ENCODE measurements at places on chromosomes 1 and 21.

GRCh38 chr1:119160866-119161265 is 20.4 kb upstream of the WARS2 start:
- no peak for DNase-seq

GRCh38 chr1:155091071-155092051 is 12.7 kb downstream of the EFNA3 start:
- DNase-seq: peak; percentile 89

GRCh38 chr1:169047074-169047473 is 59.4 kb upstream of the ATP1B1 start:
- no peak for DNase-seq

DNA sequence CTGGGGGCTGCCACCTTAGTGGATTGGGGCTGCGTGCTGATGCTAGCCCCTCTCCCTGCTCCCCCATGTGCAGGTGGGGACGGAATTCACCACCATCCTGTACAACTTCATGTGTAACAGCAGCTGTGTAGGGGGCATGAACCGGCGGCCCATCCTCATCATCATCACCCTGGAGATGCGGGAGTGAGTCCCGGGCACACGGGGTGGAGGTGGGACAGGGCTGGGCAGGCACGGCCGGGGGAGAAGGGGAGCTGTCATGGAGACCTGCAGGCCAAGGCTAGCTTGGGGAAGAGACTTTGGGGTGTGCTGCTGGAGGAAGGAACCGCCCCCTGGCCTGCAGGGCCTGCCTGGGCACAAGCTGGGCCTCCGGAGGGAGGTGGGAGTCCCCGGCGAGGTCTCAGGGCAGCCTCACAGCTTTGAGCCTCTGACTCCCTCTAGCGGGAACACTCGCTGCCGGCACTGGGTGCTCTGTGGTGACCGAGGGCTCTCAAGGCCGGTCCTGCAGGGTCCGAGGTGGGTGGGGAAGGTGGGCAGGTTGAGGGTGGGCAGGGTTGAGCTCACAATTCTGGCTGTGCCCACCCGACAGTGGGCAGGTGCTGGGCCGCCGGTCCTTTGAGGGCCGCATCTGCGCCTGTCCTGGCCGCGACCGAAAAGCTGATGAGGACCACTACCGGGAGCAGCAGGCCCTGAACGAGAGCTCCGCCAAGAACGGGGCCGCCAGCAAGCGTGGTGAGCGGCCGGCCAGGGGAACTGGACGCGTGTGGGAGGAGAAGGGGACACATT is 25.0 kb upstream of the CCDC27 start:
- peak; percentile 22 for DNase-seq

GRCh38 chr1:96887501-96887900 is 165.9 kb downstream of the PTBP2 start:
- no peak for DNase-seq

- no peak for DNase-seq
Observed at GRCh38 chr1:230065571-230065970, 1.5 kb upstream of the GALNT2 start.

DNA sequence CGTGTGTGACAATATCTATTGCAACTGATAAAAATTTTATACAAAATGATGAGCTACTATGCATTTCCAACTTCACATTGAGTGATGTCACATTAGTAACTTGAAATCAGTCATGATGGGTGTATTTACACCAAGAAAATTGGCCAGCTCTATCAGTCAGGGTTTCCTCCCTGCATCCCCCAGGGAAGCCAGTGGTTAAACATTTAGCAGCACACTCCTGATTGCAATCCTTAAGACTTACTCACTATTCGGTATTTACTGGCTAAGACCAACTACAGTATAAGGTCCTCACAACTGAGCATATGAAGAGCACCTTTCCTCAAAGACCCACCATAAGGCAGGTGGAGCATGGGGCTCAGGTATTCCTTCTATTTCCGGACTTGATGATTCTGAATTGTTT is 41.3 kb upstream of the PTGFRN start:
- DNase-seq: no peak

DNA sequence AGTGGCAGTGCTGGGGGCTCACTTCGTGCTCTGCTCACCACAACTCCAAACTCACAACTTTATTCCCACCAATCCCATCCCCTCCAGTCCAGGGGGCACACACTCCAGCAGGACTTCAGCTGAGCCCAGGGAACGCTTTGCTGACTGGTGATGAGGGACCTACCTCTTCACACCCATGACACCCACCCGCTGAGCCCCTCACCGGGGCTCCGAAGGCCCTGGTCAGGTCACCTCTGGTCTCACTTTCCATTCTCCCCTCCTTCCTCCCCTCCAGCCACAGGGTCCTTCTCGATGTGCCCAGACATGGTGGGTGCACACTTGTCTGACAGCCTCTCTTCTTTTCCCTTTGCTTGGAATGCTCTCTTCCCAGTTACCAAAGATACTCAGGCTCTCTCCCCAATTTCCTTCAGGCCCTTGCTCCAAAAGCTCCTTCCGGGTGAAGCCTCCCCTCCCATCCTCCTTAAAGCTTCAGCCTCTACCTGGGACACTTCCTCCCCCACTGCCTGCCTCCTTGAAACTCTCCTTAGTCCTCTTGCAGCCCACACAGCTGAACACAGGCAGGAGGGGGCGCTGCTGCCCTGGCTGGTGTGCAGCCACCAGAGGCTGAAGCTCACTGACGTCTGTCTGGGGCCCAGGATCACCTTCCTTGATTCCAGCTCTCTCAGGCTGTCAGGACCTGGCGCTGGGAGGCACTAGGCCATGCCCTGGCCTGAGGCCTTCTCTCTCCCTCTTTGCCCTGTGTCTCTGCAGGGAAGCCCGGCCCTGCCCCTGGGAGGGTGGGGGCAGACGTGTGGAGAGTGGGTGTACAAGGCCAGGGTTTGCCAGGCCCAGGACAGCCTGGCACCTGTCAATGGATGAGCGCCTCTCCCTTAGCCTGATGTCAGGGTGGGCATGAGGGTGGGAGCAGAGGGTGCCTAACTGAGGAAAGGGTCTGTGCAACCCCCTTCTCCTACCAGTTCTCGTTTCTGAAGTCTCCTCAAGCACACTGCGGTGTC is 1.6 kb downstream of the KCNE1 start:
- peak; percentile 61 for DNase-seq

DNA sequence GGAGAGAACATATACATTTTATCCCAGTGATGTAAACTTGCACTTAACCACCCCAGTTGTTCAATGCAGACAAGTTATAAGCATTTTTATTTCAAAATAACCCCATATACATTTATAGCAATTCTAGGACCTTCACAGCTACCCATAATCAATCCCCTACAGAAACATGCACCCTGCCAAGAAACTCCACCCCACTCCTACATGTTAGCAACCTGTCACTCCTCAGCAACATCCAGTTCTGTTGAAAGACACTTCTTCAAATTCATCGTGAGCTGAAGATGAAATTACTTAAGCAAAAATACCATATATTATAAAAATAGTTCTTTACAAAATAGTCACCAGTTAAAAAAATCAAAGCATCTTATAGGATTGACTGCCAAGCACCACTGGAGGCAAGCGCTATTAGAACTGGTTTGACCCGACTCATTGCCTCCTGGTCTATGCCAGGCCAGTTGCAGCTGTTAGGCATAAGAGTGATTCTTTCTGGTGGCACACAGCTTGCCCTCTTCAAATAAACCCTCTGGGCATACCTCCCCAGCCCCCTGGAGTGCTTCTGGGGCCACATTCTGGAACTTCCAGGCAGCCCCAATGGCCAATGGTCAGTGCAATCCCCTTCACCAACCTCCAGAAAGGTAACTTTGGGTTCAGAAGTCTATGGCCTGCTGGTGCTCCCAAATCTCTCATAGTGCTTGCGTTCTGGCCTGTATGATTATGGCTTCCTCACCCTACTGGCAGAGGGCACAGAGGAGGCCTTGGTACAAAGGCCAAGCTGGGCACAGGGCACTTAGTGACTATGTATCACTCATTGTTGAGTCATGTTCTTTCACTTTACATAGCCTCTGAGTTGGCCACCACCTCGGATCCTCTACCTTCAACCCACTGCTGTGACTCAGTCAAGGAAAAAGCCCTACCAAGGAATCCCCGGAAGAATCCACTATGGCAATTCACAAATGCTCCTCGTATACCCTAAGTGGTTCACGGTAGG is 72.2 kb upstream of the RALGPS2 start:
- DNase-seq: no peak

GRCh38 chr1:66154394-66154793 is 361.7 kb downstream of the PDE4B start:
- DNase-seq: no peak

GRCh38 chr1:152725261-152725660 is 17.3 kb downstream of the LCE4A start:
- DNase-seq: no peak

DNA sequence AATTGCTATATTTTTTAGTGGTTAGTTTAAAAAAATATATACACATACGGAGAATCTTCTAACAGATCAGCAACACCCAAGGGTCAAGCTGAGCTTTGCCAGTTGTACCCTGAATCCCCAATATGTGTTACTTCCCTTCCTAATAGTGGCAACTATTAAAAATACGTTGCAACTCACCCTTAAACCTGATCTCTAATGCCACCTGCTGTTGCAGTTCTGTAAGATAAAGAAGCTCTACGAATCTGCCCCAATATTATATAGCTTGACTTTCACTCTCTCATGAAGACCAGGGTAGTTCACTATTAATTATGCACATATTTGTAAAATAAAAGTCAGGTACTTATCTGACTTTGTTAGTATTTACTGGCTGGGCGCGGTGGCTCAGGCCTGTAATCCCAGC is 58.4 kb downstream of the ASH1L start:
- DNase-seq: no peak

GRCh38 chr1:107940017-107940577 is 24.9 kb downstream of the VAV3 start:
- DNase-seq: no peak

DNA sequence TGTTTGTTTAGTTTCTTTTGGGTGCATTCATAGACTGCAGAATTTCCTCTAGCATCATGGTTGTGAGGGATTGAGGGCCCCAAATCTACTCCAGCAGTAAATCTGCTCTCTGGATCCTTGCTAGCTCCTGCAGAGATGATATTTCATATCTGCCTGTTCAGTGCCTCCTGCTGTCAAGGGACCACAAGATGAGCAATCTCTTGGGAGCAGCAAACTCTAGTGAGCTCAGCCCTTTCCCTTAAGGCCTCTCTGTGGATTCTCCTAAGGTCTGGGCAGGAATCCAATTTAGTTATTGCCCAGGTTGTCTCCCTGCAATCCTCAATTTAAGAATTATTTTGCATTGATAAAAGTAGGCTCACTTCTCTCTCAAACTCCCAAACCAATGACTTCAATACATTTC is 76.9 kb downstream of the RGS18 start:
- no peak for DNase-seq

- peak; percentile 1 for DNase-seq
Observed at GRCh38 chr1:68542586-68542985, 45.7 kb upstream of the DEPDC1 start.

DNA sequence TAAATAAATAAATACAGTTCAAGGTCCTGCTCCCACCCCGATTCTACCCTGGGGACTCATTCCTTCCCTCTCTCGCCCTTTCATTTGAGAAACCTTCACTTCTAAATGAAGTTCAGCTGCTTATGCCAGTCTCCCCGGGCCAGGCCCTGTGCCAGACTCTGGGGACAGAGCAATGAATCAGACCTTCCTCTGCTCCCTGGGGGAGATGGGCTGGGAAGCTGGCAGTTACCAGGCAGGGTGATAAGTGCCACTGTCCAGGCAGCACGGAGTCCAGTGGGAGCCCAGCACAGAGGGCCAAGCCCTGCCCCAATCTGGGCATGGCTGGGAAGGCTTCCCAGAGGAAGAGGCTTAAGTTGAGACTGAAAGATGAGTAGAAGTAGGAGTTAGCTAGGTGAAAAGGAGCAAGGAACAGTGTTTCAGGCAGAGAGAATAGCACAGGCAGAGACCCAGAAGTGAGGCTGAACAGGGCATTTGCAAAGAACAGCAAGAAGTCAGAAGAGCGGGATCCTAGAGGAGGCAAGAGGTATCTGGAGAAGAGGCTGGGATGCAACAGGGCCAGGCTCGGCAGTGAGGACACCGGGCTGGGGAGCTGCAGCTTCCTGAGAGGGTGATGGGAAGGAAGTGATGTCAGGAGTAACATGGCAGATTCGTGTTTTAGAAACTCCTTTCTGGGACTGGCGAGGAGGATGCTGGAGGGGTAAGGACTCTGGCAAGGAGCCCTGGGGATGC is 13.5 kb downstream of the KCNQ4 start:
- DNase-seq: no peak

- no peak for DNase-seq
Observed at GRCh38 chr1:17258758-17259130, 9.8 kb downstream of the PADI3 start.

- DNase-seq: no peak
Observed at GRCh38 chr1:38424677-38425076, 378.1 kb upstream of the POU3F1 start.

- peak; percentile 29 for DNase-seq
Observed at GRCh38 chr1:43358121-43358745, 548 bp upstream of the CDC20 start.

DNA sequence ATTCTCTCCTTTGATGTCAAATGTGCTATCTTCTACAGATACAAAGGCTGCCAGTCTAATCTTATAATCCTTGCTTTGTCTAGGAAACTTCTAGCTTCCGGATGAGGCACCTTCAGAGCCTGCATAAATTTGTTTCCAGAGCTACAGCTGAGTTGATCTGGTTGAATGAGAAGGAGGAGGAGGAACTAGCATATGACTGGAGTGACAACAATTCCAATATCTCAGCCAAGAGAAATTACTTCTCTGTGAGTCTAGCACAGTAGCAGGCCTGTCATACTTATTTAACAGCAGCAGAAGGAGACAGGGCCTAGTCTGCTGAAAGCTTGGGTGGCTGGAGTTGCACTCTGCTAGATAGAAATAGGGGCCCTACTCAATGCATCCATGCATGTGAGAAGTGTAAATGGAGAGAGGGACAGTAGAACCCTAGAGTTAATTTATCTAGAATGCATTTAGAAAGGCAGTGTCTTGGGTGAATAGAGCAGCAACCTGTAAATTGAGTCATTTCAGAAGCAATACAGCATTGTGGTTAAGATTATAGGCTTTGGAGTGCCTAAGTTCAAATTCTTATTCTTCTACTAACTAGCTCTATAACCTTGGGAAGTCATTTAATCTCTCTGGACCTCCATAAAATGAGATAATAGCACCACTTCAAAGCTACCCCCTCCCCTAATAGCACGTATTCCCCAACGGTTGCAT is 89.0 kb downstream of the MACF1 start:
- DNase-seq: no peak

DNA sequence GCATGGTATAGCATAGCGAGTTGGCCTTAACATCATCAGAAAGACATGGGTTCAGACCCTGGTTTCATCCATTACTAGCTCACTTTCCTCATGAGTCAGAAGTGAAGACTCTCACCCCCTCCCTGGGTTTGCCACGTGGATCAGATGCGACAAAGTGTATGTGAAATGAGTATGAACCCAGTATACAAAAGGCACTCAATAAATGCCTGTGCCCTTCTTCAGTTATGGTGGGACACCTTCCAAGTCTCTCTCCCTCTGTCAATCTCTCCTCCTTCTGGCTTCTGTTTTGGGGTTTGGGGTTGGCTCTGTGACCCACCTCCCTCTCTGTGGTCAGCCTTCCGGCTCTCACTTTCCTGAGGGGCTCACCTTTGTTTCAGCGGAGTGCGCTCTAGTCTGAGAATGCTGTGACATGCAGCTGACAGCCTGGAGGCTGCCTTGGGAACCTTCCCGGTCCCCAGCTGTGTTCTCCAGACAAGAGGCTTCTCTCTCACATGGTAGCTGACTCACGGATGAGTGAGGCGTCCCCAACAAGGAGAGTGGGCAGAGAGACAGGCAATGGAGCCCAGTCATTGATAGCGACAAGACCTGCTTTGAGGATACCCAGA is 155.0 kb upstream of the EDN2 start:
- DNase-seq: peak; percentile 84

- no peak for DNase-seq
Observed at GRCh38 chr1:167532964-167533824, 14.9 kb upstream of the CD247 start.

GRCh38 chr1:49307457-49307856 is 530.8 kb upstream of the BEND5 start:
- DNase-seq: no peak

Data from activated CD4-positive, alpha-beta T cell treated with anti-CD3 and anti-CD28 coated beads, Interleukin-2, Interleukin-6, amounts not matched to agents 100 ng/mL and 50 ng/mL, durations not matched to agents 16 hours and 8 hours (primary cell).